Stimulated activated CD8-positive, alpha-beta memory T cell treated with anti-CD3 and anti-CD28 coated beads, Interleukin-15, amount 100 ng/mL, for 24 hours (primary cell): ENCODE measurements at places on chromosomes 3 and 15.

DNA sequence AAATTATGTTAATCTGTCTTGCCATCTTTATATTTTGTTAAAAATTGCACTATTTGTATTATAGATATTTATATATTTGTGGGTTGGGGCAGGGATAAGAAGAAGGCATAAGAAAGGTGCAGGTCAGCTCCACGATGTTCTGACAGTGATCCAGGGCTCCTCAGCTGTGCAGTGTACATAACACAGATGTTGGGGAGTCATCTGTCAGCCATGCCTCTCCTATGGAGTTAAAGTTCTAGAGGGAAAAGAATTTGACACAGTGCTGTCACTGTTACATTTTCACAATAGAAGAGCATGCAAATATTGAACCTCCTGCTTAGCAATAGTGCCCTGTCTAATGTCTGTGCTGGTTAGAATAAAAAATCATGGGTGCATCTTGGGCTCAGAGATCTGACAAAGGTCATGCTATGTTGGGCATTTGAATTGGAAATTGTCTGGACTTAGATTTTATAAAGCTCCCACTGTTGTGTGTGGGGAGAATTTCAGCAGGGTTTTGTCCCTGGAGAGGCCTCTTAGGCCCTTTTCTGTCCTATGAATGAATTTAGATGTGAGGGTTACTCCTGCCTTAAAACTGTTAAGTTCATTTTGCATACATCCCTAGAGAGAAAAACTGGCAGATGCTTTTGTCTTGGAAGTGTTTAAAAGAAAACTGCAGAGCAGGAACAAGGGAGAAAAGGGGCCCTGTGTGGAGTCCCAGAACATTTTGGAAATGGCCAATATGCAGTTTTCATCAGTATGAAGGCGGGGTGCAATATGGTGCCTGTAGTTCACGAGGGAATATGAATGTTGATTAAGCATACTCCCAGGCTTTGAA lies 20.4 kb downstream of the CDIN1 start:
- DNase-seq, result no peak

GRCh38 chr3:114878114-114878839 lies 268.8 kb downstream of the ZBTB20 start:
- DNase-seq, result no peak

DNA sequence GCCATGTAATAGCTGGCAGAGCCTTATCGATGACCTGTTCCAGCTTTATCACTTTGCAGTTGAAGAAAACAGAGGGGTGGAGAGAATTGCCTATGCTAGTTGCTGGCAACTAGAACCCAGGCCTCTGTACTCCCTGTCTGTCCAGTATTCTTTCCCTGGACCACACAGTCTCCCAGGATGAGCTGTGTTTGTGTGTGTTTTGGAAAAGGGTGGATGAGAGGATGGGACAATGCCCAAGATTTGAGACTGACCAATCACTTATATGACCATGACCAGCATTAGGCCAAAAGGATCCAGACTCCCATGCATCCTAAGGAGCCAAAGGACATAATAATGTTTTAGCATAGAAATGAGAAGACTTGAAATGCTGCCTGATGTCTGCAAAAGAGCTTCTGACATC lies 102.6 kb downstream of the CD200R1L start:
- no peak for DNase-seq

- DNase-seq, result no peak
Measured at GRCh38 chr3:159234306-159234705, 432.5 kb downstream of the MFSD1 start.

- DNase-seq, result no peak
Measured at GRCh38 chr15:90297021-90297420, 31.5 kb downstream of the NGRN start.
